ENCODE measurements at places on chromosomes 1 and 21.

DNA sequence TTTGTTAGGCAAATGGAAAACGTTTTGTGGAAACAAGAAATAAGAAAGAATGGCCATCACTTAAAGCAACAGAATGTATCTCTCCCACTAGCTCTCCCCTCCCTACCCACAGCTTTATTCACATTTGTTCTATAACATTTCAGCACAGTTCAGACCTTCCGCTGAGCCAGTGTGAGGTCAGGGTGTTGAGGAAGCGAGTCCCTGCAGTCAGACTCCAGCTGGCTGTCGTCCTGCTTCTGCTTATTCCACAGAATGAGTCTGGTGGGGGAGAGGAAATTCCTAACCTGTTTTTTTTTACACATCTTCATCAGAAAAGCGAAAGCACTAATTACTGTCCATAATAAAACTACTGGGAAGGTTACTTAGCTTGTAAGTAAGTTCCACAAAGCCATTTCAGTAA is 39.0 kb downstream of the MRPL39 start:
- DNase-seq, result no peak

- DNase-seq, result no peak
Observed at GRCh38 chr1:154290921-154291320, 18.5 kb downstream of the HAX1 start.

DNA sequence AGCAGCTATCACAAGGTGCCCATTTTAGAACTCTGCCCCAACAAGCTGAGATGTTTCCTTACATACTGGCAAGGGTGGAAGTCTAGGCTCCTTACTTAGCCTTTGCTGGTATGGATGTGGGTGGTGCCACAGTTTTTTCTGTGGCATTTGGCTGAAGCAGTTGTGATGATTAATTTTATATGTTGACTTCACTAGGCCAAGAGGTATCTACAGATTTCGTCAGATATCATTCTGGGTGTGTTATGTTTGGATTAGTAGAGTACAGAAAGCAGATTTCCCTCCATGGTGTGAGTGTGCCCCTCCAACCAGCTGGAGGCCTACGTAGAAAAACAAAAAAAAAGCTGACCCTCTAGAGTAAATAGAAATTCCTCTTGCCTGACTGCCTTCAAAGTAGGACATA is 317.0 kb downstream of the BARHL2 start:
- DNase-seq, result no peak

- no peak for DNase-seq
Observed at GRCh38 chr1:20329793-20330542, 39.3 kb downstream of the VWA5B1 start.

DNA sequence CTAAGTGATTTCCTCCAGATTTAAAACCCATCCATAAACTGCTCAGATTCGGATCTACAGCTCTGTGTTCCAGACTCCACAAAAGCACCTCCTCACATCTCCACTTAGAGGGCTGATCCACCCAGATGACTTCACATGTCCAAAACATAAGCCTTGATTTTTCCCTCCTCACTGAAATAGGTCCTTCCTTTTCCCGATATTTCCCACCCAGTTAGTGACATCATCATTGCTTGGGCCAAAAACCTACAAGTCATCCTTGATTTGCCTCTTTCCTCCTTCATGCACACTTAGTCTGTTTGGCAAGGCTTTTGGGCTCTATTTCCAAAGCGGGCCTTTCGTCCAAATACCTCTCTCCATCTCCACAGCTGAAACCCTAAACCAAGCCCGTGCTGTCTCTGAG is 32.3 kb downstream of the CCDC185 start:
- DNase-seq, result no peak

- DNase-seq, result no peak
Observed at GRCh38 chr1:55639526-55639925, 424.4 kb upstream of the USP24 start.

DNA sequence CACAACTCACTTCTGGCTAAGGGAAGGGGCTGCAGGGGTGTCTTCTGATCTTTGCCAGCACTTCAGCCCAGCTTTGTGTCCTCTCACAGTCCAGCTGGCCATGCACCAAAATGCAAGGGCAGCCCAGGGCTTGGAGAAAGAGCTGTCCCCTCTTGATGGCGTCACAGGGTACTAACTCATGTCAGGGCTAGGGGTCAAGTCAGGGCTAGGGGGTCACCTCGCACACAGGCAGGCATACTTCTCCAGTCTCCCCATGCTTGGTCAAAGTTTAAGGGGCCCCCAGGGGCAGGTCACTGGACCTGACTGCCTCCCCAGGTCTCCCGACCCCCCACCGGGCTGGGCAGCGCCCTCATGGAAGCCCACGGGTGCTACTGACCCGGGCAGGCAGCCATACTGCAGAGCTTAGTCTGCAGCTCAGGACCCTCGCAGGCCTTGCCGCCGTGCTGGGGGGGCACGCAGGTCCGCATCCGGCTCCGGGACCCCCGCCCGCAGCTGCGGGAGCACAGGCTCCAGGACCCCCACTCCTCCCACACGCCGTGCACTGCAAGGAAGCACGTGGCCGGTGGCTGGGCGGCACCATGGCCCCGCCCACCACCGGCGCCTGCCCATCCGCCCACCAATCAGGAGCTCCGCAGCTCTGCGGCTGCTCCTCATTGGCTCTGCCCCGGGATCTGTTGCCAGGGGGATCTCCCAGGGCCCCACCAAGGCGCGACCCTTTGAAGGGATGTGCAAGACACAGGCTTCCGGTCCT is 21.5 kb downstream of the ADGRB2 start:
- DNase-seq, result no peak

GRCh38 chr1:55010887-55011217 is 12.1 kb downstream of the BSND start:
- no peak for DNase-seq

DNA sequence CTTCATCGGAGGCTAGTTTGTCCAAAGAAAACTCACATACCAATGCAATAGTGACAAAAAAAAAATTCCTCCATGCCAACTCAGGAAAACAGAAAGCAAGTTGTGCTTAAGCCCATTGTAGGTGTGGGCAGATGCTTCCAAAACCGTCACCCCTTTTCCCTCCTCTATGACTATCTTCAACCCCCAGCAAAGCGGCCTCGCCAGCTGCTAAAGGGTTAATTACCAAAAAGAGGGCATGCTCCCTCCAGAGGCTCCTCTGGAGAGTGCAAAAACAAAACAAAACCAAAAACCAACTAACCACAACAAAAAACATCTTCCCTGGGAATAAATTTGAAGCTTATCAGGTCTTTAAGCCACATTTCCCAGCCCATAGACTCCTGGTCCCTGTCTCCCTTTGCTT is 1.2 kb downstream of the LMOD1 start:
- DNase-seq, result no peak

GRCh38 chr1:107965110-107965991 is at the start of gene VAV3:
Gene VAV3 (minus strand): TSS chr1:107965180. CDS start chr1:107964869, 311 bp downstream.
- peak; percentile 12 for DNase-seq

GRCh38 chr1:10196976-10197375 is 13.4 kb upstream of the KIF1B start:
- DNase-seq, result no peak

GRCh38 chr1:21289700-21290545 is at the start of gene ECE1:
Gene ECE1 (minus strand): TSS chr1:21290463. CDS start chr1:21290414, 49 bp downstream.
- no peak for DNase-seq

DNA sequence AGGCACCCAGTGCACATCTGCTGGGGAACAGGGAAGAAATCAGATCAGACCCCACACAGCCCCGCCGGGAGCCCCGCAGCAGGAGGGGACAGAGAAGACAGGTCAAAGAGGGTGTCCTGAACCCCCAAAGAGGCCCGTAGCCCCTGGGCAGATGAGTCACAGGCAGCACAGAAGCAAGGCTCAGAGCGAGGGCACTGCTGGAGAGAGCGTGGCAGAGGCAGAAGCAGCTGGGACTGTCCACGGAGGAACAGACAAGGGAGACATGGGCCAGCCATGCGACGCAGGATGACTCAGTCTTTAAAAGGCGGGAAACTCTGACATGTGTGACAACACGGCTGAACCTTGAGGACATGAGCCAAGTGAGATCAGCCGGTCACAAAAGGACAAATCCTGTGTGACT is 14.5 kb upstream of the PRDM16 start:
- DNase-seq, result no peak

DNA sequence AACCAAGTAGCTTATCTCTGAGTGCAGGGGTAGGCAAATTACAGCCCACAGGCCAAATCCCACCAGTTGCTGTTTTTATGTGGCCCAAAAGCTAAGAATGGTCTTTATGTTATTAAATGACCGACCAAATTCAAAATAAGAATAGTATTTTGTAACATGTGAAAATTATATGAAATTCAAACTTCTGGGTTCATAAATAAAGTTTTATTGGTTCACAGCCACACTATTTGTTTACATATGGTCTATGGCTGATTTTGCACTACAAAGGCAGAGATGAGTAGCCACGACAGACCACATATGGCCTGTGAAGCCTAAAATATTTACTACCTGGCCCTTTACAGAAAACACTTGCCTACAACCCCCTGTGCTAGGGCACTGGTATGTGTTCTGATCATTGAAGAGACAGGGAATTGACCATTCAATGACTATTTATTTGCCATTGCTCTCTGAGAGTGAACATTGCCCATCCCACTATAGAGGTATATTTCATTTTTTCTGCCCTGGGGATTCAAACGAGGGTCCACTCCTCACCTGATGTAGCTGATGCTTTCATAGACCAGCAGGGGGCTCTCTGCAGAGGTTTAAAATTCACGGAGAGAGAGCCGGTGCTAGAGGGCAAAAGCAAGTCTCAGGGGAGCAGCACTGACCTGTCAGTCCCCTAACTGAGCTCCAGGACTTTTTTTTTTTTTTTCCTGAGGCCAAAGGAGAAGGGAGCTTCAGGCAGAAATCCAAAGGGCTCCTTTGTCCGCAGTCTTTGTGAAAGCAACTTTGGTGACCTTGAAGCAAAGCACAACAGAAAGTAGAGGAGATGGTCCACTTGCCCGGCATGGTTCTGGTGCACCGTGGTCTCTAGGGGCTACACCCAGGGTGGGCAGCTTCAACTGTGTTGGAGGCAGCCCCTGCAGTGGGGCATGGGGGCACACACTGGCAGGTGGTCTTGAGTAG is 7.3 kb upstream of the GNL2 start:
- no peak for DNase-seq

GRCh38 chr1:87833166-87833565 is 504.5 kb downstream of the LMO4 start:
- DNase-seq, result no peak

DNA sequence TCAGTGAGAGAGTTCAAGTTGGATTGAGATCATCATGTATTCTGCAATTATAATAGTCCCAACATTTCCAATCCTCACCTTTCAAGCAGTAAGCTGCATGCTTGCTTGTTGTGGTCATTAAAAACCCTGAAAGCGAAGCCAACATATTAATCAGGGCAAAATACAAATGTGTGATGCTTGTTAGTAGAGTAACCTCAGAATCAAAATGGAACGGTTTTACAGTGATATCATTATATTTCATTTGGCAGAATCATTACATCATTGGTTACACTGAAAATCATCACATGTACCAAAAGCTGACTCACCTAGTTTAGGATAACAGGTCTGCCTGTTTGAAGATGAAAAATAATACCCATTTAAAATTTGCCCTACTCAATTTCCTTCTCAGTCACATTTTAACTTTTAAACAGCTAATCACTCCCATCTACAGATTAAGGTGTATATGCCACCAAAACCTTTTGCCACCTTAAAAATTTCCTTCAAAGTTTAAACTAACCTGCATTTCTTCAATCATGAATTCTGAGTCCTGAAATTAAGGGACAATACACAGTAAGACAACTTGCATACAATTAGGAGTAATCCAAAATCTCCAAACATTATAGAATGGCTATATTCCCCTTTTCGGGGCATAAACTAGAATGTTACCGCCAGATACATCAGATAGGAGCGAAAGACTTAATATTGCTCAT is 3.5 kb downstream of the GAS5 start:
- no peak for DNase-seq

DNA sequence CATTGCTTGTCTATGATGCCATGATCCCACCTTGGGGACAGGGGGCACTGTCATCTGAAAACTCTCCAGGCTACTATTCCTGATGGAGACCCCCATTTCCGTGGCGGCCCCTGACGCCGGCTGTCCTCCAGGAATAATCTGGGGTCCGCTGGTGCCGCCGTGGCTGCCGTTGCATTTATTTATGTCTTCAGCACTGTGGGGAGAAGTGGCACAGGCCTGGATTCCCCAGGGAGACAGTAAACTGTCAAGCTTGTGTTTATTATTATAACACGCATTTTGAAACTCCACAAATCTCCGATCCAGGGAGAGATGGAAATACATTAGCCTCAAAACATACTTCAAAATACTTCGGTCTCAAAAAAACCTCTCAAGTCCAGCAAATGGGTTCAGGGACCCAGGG is 126.9 kb upstream of the C1orf174 start:
- no peak for DNase-seq

- no peak for DNase-seq
Observed at GRCh38 chr1:94332952-94333351, 85.2 kb upstream of the ABCD3 start.

DNA sequence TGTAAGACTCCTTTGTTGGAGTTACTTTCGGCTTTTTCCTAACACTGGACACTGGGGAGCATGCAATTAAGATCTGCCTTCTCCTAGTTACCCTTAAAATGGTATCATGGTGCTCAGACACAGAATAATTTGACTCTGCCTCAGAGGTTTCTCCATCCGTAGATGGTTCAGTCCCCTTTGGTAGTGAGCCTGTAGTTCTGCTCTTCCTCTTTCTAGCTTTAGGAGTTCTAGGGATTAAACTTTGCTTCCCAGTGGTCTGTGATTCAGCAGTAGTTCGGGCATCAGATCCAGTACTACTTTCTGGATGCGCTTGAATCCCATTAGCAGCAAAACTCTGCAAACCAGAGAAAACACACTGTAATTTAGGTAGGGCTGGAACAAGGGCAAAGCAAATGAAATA is 1.5 kb downstream of the DNTTIP2 start:
- no peak for DNase-seq

DNA sequence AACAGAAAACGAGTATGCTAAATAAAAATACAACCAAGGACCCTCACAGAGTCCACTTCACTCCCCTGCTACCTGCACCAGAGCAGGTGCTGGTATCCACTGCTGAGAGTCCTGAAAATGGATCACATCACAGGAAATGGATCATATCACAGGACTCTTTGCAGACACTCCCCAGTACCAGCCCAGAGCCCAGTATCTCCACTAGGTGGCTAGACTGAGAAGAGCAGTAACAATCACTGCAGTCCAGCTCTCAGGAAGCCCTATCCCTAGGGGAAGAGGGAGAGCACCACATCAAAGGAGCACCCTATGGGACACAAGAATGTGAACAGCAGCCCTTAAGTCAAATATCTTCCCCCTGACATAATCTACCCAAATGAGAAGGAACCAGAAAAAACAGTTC is 28.0 kb downstream of the AGBL4 start:
- DNase-seq, result no peak

- DNase-seq, result no peak
Observed at GRCh38 chr1:154546264-154547063, 12.0 kb downstream of the UBE2Q1 start.

Data from C1 segment of cervical spinal cord (tissue), 14 donors.